ENCODE measurements at places on chromosomes 11 and 22.

DNA sequence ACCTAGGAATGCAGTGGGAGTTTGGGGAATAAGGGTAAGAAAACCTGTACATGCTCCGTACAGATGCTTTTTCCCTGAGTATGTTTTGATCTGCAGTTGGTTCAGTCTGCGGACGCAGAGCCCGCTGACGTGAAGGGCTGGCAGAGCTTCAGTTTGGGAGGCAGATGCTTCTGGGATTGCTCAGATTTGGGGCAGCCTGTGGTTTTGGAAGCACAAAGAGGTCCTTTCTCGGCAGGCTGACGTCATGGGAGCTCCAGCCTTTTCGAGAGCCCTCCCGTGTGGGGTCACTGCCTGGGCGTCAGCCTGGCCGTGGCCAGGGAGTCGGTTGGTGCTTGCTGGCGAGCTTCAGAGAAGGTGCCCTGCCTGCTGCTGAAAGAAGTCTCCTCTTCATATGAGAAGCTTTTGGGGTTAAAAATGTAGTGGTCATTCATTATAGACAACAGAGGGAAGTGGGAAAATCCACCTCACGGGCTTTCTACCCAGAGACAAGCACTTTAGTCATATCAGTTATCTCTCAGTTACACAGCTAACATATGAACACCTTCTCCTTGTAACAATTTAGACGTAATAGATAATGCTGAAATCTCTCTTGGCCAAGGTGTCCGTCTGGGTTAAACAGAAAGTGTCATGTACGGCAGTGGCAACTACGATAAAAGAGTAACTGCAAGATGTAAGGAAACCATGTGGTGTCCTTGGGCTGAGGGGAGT lies 26.8 kb downstream of the TPCN2 start:
- no peak for DNase-seq

DNA sequence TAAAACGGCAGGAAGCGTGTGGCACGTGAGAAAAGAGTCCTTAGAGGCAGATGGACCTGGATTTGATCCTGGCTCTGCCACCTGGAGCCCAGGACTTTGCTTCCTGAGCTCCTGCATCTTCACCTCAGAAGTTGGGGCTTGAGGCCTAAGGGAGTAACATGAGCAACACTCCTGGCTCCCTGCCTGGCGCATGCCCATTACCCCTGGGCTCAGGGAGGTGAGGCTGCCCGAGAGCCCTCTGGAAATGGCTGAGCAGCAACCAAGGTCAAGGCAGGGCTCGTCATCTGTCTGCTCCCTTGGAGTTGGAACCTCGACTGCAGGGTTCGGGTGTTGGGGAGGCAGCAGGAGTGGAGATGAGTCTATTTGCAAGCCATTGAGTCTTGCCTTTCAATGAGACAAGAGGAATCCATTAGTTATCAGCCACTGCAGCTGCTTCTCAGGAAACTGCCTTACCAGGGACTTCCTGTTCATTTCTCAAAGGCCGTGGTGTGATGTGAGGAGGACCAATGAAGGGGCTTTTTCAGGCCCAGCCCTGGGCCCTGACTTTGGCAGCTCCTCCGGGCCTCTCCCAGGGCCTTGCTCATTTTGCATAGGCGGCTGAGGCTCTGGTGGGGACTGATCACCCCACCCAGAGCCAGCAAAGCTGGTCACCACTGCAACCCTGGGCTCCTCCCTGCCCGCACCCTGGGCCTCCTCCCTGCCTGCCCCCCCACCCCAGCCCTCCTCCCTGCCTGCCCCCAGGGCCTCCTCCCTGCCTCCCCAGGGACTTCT lies 6.4 kb downstream of the FADS2 start:
- DNase-seq = no peak

DNA sequence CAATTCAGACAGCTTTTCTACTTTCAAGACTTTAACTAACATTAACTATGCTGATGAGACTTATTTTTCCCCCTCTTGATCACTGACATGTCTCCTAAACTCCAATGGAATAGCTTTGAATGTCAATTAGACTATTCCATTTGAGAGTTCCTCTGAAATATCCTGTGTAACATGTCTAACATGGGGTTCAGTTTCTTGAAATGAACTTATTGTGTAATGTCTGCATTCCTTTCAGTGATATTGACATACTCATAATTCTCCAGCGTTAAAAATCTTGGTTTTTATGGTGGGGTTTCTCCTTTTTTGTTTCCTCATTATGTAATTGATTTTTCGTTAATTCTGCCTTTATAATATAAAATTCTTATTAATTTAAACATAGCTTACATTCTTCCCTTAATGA lies 37.7 kb upstream of the SPTBN2 start:
- no peak for DNase-seq

- DNase-seq = no peak
Measured at GRCh38 chr22:20432244-20432686, 5.4 kb downstream of the SCARF2 start.

DNA sequence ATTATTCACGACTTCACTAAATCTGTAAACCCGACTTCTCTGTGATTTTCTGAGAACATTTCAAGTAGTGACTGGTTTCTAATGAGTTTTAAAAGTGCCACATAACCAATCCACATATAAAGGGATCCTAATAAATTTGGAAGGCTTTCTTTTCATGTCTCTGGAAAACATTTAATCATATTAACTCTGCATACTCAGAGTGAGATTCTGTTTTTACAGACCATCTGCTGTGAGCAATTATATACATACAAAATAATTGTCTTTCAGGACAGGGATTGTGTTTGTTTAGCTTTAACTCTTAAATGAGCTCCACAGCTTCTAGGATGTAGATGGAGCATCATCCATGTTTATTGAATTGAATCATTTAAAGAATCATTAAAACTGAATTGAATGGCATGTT lies 65.1 kb downstream of the PRMT3 start:
- DNase-seq = no peak

- DNase-seq = no peak
Measured at GRCh38 chr11:46280706-46281105, 3.2 kb downstream of the CREB3L1 start.

DNA sequence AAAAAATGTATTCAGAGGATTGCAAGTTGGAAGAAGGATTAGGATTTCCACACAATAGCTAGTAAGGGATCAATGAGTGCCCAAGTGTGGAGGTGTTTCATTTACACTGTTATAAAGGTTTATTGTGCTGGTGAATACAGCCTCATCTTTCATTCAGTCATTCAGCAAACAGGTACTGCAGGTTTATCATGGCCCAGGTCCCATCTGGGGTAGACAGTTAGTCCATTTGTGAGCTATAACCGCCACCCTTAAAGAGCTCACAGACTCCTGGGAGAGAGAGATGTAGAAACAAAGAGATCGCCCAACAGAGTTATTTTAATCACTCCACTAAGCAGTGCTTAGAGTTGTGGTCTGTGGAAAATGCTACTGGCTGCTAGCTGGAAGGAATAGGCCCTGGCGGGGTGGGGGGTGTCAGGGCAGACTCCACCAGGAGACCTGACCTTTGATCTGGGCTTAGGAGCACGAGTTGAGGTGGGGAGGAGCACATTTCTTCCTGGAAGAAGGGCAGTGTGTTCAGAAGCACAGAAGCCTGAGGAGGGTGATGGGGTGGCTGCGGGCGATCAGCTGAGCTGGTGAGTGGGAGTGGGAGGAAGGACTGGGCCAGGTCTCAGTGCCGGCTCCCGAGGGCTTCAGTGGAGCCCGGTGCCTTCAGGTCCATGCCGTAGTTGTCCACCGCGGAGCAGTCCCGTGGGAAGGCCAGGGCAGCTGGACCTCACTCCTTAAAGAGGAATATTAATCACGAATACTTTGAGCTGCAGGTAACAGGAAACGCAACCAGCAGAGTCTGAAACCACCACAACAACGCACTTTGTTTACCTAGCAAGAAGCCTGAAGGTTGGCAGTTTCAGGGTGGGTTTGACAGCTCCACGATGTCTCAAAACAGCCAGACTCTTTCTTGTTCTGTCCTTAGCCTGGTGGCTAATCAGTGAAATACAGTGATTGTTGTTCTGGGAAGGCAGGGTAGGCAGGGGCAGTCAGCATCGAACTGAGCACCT lies 11.2 kb downstream of the TOM1 start:
- DNase-seq = no peak

DNA sequence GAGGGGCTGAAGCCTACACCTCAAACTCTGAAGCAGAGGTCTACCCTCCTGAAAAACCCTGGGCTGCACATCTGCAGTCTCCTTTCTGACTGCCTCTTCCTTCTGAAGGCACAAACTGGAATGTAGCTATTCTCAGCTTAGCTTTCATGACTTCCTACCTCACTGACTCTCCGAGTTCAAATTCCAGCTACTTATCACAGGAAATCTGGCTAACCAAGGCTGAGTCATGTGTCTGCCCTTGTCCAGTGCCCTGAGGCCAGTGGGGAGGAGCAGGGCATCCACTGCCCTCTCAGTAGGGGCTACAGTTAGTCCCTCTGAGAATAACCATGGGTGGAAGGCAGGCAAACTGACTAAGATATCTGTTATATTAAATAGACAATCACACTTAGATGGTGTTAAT lies 29.2 kb downstream of the PDGFD start:
- no peak for DNase-seq

DNA sequence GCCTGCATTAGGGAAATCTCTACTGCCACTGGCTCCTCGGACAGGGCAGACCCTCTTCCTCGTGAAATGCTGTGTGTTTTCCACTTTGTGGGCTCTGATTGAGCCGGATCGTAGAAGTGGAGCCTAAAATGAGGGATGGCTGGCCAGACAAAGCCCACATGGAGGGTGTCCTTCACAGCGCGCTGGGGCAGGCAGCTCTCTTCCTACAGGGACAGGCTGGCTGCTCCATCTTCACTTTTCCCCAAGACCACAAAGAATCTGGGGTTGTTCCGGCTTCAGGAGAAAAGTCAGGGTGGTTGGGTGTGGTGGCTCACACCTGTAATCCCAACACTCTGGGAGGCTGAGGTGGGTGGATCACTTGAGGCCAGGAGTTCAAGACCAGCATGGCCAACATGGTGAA lies 94.9 kb downstream of the MORC2 start:
- no peak for DNase-seq

Data from NCI-H187 treated with DMSO at 0.1 percent for 48 hours (cell line).